Vagina (tissue), 2 donors: ENCODE measurements at places on chromosomes 3 and 15. TPM values are rescaled to one million over a fixed set of nuclear protein-coding genes. Genes with fewer than 3 reads are reported as not detected.

The NIT2 gene
- total RNA-seq: 26.0 TPM

DNA sequence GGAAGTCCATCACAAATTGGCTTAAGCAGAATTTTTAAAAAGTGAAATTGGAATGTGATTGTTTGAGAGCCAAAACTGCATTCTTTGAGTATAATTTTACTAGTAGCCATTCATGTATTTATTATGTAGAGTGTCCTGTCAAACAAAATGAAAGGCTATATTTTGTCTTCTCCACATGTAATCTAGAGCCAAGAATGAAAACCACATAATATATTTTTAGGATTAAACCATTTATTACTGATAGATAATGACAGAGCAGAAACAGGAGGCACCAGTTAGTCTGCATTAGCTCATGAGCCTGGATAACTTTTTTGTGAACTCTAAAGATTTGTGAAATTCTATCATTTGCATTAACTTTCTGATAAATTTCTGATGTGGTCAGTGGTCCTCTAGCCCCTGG, 130.2 kb downstream of the FILIP1L start:
- H3K27ac ChIP-seq: no peak overlapping the region
- H3K36me3 ChIP-seq: no peaks in the 10 kb centered on the region
- H3K27me3 ChIP-seq: no peaks in the 10 kb centered on the region
- no peak for DNase-seq
- no peaks in the 10 kb centered on the region for H3K4me1 ChIP-seq

GRCh38 chr15:45167631-45168205, 20.0 kb downstream of the SHF start:
- H3K27ac ChIP-seq: peak overlapping the region; percentile 99
- DNase-seq: no peak
- peaks cover 26% of the 10 kb centered on the region for H3K4me1 ChIP-seq
- H3K4me3 ChIP-seq: peak overlapping the region; percentile 83
- no peaks in the 10 kb centered on the region for H3K27me3 ChIP-seq
- no peaks in the 10 kb centered on the region for H3K36me3 ChIP-seq

The FBXO40 gene
- total RNA-seq: not detected

GRCh38 chr15:87671289-87671688, 585.2 kb downstream of the NTRK3 start:
- no peak for DNase-seq
- no peaks in the 10 kb centered on the region for H3K4me1 ChIP-seq
- no peaks in the 10 kb centered on the region for H3K27me3 ChIP-seq
- no peaks in the 10 kb centered on the region for H3K36me3 ChIP-seq

The SNX1 gene
- total RNA-seq: 92.8 TPM

DNA sequence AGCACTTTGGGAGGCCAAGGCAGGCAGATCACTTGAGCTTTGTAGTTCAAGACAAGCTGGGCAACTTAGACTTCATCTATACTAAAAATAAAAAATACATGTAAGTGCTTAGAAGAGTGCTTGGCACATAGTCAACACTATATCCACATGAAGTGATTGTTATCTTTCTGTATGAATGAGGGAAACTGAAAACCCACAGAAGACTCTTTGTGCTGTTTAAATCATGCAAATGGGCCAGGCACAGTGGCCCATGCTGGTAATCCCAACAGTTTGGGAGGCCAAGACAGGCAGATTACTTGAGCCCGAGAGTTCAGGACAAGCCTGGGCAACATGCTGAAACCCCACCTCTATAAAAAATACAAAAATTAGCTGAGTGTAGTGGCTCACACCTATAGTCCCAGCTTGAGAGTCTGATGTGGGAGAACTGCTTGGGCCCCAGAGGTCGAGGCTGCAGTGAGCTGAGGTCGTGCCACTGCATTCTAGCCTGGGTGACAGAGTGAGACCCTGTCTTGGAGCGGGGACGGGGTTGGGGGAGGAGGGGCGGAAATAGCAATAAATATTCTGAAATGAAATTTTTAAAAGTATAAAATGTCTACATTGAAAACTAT, 129.7 kb downstream of the NR2E3 start:
- no peak for DNase-seq
- no peak overlapping the region for H3K27ac ChIP-seq
- H3K4me1 ChIP-seq: no peaks in the 10 kb centered on the region
- no peaks in the 10 kb centered on the region for H3K27me3 ChIP-seq

DNA sequence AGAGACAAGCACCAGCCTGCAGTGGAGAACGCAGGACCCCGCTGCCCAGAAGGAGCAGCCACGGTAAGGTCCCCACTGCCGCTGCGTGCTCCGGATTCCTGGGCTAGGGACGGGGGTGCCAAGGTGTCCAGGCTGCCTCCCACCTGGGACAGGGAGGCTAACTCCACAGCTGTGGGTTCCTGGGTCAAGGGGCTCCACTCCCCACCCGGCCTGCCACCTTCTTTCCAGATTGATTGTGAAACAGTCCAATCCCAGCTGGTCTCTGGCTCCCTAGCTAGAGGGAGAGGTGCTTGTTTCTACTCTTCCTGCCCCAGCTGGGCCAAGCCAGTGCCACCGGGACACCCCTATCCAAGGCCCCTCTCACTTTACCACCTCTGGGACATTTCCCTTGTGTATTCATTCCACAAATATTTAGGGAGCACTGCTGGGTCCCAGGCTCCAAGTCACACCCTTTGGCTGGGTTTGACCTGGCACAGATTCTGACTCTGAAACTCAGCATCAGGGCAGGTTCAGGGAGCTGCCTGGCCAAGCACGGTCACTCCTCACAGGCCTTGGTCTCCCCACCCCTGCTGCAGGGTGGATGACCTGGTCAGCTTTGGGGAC, 1.9 kb downstream of the PAK6 start:
- H3K36me3 ChIP-seq: no peaks in the 10 kb centered on the region
- no peaks in the 10 kb centered on the region for H3K27me3 ChIP-seq
- DNase-seq: peak; percentile 79
- H3K27ac ChIP-seq: peak overlapping the region; percentile 5
- no peak overlapping the region for H3K4me3 ChIP-seq
- peaks cover 29% of the 10 kb centered on the region for H3K4me1 ChIP-seq

- H3K4me3 ChIP-seq: no peak overlapping the region
- no peak for DNase-seq
- no peaks in the 10 kb centered on the region for H3K36me3 ChIP-seq
- no peaks in the 10 kb centered on the region for H3K4me1 ChIP-seq
- H3K27me3 ChIP-seq: no peaks in the 10 kb centered on the region
These were observed 36.0 kb downstream of the SENP5 start for GRCh38 chr3:196903740-196904139.

DNA sequence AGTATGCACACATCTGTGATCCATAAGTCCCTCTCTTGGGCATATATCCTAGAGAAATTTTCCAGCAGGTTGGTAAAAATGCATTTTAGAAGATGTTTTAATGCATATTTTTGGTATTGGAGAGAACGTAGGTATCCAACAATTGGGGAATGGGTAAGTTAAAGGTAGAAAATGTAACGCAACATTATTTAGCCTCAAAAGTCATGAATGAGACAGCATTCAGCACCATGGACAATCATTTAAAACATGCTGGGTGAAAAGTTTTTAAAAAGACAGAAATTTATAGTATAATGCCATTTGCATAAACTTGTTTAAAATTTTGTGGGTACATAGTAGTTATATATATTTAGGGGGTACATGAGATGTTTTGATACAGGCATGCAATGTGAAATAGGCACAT, 43.4 kb downstream of the TRIM69 start:
- no peaks in the 10 kb centered on the region for H3K4me1 ChIP-seq
- no peak for DNase-seq
- no peak overlapping the region for H3K27ac ChIP-seq
- no peaks in the 10 kb centered on the region for H3K27me3 ChIP-seq

GRCh38 chr15:85406916-85407315, 26.5 kb downstream of the AKAP13 start:
- DNase-seq: no peak
- H3K4me1 ChIP-seq: peaks cover 78% of the 10 kb centered on the region
- no peak overlapping the region for H3K27ac ChIP-seq
- no peaks in the 10 kb centered on the region for H3K27me3 ChIP-seq
- H3K36me3 ChIP-seq: no peaks in the 10 kb centered on the region
- no peak overlapping the region for H3K4me3 ChIP-seq

The XCR1 gene
- total RNA-seq: not detected

The FSD2 gene
- total RNA-seq: not detected

The PFN2 gene
- total RNA-seq: 49.4 TPM

DNA sequence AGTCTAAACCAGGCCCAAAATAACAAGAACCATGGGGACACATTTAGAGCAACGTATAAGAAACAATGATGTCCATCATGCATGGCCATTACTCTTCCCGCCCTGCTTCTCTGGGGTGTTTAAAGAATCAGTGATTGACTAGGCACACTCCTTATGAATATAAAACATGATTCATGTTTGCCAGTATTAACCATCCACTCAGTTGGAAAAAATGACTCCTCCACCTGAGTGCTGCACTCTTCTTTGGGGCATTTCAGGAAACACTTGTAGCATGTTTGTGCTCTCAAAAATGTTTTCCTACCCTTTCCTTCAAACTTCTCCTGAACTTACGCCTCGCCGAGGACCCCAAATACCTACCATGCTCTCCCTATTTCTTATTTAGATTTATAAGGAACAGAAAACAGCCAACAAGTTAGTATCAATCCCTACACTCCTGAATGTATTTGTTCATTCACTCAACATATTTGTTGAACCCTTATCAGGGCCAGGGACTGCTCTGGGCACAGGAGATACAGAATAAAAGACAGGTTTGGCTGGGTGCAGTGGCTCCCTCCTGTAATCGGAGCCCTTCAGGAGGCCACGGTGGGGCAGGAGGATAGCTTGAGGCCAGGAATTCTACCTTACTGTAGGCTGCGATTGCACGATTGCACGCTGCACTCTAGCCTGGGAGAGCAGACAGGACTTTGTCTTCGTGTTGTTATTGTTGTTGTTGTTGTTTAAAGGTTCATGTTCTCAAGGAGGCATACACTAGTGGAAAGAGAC, 137.0 kb downstream of the TMCO5A start:
- no peaks in the 10 kb centered on the region for H3K27me3 ChIP-seq
- H3K4me1 ChIP-seq: peaks cover 63% of the 10 kb centered on the region
- H3K4me3 ChIP-seq: no peak overlapping the region
- peak overlapping the region; percentile 87 for H3K27ac ChIP-seq

DNA sequence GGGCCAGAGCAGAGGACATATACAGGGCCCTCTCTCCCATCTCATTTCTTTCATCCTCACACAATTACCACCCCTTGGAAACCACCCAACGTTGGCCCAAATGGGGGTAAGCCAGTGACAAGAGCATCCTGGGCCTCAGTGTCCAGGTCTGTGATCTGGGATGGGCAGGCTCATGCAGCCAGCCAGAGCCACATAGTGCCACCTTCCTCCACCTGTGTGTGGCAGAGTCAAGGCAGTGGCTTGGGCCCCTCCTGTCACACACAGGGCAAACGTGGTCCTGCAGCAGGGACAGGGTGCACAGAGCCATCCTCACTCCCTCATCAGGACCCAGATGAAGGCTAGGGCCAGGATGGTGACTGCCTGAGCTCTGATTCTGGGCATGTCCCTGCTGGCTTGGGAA, 2.3 kb upstream of the MYL3 start:
- H3K4me3 ChIP-seq: no peak overlapping the region
- no peaks in the 10 kb centered on the region for H3K36me3 ChIP-seq
- peak overlapping the region; percentile 32 for H3K27ac ChIP-seq
- no peak for DNase-seq
- no peaks in the 10 kb centered on the region for H3K27me3 ChIP-seq

- peaks cover 32% of the 10 kb centered on the region for H3K4me1 ChIP-seq
- no peak within 1 kb of the TSS for H3K27ac ChIP-seq
- peaks cover 5% of the 10 kb centered on the region for H3K36me3 ChIP-seq
- peaks cover 5% of the 10 kb centered on the region for H3K27me3 ChIP-seq
- peak within 1 kb of the TSS; percentile 40 for H3K4me3 ChIP-seq
- DNase-seq: no peak
These were observed at the start of gene LTK for GRCh38 chr15:41513506-41514227. LTK (minus strand) TSS chr15:41513827; CDS start chr15:41513709, 118 bp downstream.

GRCh38 chr3:48748754-48749153, 31.7 kb upstream of the IP6K2 start:
- no peak for DNase-seq
- peaks cover 26% of the 10 kb centered on the region for H3K4me1 ChIP-seq
- no peak overlapping the region for H3K4me3 ChIP-seq
- no peaks in the 10 kb centered on the region for H3K36me3 ChIP-seq
- H3K27ac ChIP-seq: no peak overlapping the region
- no peaks in the 10 kb centered on the region for H3K27me3 ChIP-seq

The ASB14 gene
- not detected for total RNA-seq

GRCh38 chr3:66393333-66394005, 107.4 kb downstream of the LRIG1 start:
- H3K36me3 ChIP-seq: no peaks in the 10 kb centered on the region
- peaks cover 28% of the 10 kb centered on the region for H3K4me1 ChIP-seq
- no peaks in the 10 kb centered on the region for H3K27me3 ChIP-seq
- peak overlapping the region; percentile 45 for H3K27ac ChIP-seq

DNA sequence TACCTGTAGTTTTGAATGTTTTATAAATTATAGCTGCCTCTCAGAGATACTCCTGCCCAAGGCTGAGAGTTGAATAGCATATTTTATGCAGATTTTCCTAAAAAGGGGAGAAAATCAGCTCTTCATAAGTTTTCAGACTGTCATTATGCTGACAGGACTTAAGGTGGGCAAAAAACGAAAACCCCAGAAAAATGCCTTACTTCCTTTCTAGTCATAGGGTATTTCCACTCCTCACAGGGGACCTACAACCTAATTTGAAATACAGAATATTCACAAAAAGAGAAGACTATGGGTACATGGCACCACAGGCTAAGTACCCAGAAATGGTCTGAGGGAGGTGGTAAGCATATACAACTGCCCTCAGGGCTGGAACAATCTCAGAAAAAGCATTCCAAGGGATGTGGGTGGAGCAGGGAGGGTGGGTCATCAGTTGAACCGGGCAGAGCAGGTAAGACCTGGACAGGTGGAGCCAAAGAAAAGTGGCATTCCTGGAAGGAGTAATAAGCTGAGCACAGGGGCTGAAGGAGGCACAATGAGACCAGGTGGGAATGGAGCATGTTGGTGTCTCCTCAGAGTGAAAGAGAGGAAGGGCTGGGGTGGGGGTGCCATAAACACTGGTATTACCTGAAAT, 10.6 kb upstream of the OXSR1 start:
- H3K27ac ChIP-seq: no peak overlapping the region
- no peak for DNase-seq
- no peaks in the 10 kb centered on the region for H3K36me3 ChIP-seq
- H3K27me3 ChIP-seq: no peaks in the 10 kb centered on the region
- H3K4me3 ChIP-seq: no peak overlapping the region
